Heart left ventricle (tissue), 16 donors: ENCODE measurements at places on chromosomes 7 and 10. TPM values are rescaled to one million over a fixed set of nuclear protein-coding genes. Genes with fewer than 3 reads are reported as not detected.

Gene GPR85
- polyA plus RNA-seq: 1.2 TPM

DNA sequence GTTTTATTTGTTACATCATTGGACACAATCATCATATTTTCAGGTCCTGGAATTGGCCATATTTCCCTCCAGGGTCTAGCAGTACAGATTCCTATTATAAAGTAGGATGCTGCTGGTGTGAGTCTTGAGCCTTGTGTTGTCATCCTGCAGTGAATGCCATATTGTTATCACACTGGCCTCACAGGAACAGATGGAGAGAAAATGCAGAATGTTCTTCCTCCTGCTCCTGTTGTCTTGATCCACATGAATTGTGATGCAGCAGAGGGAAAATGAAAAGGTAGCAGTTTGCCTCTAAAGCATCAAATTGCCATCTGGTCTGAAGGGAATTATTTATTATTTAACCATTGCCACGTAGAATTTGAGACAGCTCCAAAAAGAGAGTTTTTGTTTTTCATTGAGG lies 248.6 kb downstream of the GPAM start:
- DNase-seq: no peak

- DNase-seq: peak; percentile 39
Measured at GRCh38 chr7:135160858-135161653, 9.5 kb downstream of the CYREN start.

- DNase-seq: no peak
Measured at GRCh38 chr10:99344715-99345114, 15.6 kb downstream of the CNNM1 start.

GRCh38 chr7:18792871-18793595 lies 297.5 kb downstream of the HDAC9 start:
- no peak for DNase-seq

DNA sequence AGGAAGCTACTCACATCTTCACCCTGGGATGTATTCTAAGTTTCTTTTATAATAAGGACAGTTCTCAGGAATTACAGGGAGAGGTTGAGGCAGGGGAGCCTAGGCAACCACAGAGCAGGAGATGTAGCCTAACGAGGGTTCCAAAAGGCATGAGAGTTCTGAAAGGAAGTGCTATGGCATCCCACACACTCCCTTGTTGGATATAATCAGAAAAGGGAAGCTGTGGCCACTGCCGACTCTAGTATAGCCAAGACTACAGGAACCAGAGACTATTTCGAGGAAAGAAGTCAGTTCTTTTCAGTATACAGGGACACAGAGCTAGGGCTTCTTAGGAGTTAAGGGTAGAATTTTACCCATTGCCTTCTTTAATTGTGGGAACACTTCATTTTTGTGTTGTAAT lies 11.0 kb downstream of the PRR15 start:
- DNase-seq: no peak

DNA sequence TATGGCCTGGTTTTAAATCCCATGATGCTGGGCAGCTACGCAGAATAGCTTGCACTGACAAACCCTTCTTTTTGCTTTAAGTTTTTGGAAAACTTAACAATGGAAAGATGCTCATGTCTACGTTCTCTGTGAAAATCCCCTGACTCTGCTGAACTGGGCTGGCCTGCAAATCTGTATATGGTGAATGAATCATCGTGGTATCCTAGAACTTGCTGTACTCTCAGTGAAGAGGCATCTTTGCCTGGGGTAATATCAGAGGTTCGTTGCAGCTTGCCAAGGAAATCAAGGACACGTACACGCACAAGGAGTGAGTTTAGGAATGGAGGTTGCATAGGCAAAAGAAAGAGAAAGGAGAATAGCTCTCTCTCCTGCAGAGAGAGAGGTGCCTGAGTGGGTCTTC lies 382.0 kb upstream of the ADARB2 start:
- DNase-seq: no peak

DNA sequence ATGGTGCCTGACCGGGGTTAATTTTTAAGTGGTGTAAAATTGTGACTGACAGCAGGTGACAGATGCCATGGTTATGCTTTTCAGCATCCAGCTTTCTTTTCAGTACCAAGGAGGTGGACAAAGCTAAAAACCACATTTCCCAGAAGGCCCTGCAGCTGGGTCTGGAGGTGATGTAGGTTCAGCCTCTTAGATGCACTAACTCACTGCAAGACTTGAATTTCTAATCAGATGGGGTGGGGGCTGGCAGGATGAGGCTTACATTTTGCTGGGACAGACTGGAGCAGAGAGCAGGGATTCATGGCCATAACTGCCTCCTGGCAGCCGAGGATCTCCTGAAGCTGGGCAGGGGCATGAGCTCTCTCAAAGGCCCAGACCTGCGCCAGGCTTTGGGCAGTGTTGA lies 52.4 kb downstream of the PDIA4 start:
- DNase-seq: no peak
